Fibroblast of skin of right biceps (primary cell): ENCODE measurements at places on chromosomes 1 and 21.

DNA sequence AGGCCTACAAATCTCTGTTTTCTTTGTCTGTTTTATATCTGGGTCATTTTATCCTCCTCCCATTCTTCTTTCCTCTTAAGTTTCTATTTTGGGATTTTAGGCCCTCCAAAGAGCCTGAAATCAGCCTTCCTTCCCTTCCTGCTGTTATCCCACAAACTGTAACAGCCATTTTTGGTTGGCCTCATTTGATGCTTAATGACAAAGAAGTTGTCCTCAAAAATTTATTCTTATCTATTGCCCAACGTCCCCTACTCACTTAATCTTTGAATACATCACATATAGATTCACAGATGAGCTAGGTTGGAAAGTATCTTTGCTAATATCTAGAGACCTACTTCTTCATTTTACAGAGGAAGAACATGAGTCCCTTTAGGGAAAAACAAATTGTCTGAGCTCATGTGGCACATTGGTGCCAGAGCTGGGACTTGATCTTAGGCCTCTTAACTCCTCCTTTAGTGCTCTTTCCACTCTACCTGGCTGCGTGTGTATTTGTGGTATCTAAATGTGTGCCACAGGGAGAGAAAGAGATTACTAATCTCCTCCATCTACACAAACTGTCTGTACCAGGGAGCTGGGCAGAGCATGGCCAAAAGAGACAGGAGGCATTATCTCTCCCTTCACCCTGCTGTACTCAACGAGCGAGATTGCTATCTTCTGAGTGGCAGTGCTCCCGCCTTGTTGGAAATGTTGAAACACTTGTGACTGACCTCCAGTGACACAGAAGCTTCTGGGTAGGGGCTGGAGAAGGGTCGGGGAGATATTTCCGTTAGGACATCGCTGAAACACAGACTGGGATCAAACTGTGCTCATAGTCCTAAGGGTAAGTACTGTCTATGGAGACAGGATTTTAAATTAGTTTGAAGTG, 30.1 kb downstream of the RHEX start:
- no peak for DNase-seq

- peak; percentile 47 for DNase-seq
Observed at GRCh38 chr21:37370152-37371040, 3.8 kb downstream of the DYRK1A start.

- peak; percentile 22 for DNase-seq
Observed at GRCh38 chr1:7940745-7941436, at the start of gene TNFRSF9. Gene TNFRSF9, minus strand, starts transcription at chr1:7940839. Its CDS starts 845 bp downstream, at chr1:7939994.

GRCh38 chr21:45020629-45021427, 53.6 kb upstream of the ADARB1 start:
- peak; percentile 24 for DNase-seq

DNA sequence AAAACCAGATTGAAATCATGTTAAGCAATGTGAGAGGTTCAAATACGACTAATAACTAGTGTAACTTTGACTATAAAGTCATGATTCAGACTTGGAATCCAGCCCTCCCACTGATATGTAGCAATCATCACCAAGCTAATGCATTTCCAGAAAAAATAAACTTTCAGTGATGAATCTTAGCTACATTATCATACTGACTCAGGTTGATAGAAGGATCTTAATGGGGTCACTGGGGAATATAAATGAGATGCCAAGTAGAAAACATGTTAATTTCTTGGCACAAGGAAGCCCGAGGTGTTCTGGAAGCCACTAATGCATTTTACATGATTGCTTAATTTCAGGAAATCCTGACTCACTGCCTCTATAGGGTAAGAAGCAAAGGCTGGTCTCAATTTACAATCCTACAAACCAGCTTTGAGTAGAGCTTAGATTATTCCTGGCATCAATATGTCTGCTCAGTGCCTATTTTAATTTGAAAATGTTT, 67.7 kb downstream of the SELENOF start:
- peak; percentile 97 for DNase-seq

GRCh38 chr1:29124366-29125236, 898 bp upstream of the TMEM200B start:
- peak; percentile 90 for DNase-seq

DNA sequence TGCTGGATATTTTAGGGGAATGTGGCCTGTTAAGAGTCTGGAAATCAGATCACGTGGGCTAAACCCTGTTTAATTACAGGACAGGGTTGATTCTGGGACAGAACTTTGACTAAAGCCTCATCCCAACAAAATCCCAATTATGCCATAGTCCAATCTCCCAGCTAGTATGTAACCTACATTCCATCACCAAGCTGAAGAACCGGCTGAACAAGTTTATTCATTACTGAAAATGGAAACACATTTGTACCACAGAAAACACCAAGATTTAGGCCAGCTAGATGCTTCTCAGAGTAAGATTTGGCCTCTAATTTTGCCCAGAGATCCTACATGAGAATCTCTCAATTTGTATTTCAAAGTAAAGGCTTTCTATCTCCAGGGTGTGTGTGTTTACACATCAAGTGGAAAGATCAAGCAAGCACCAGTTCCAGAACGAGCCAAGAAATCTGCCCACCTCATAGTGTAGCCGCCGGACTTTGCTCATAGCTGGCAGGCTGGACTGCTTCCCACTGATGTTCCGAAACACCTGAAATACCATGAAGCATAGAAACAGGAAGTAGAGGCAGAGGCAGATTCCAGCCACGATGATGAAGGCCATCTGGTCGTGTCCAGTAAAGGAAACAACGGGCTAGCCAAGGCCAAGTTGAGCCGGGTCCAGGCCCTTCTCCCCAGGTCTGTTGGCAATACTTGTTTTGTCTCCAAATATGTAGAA, 86.8 kb downstream of the WLS start:
- DNase-seq = no peak
